MCF 10A (cell line): ENCODE measurements at places on chromosomes 5 and 9. TPM values are rescaled to one million over a fixed set of nuclear protein-coding genes. Genes with fewer than 3 reads are reported as not detected.

Gene ABO
- total RNA-seq = not detected in 2 replicates

Gene ENTPD2
- total RNA-seq = 13.4 and 31.5 TPM in 2 replicates

Gene SPATA31A3
- total RNA-seq = not detected in 2 replicates

Gene TMEM174
- not detected in 2 replicates for total RNA-seq

Gene ITGA1
- total RNA-seq = 5.3 and 7.7 TPM in 2 replicates

Gene PHYHD1
- total RNA-seq = 0.70 and 2.0 TPM in 2 replicates

Gene FOXD4L6
- 0.30 and 0.69 TPM in 2 replicates for total RNA-seq

Gene ZFP2
- total RNA-seq = 0.49 and 0.54 TPM in 2 replicates

Gene PPP1R26
- total RNA-seq = 19.1 and 21.7 TPM in 2 replicates

Gene FOXD4
- total RNA-seq = 2.1 and 2.4 TPM in 2 replicates

Gene CDH6
- not detected in 2 replicates for total RNA-seq

Gene ANKRD18A
- 42.0 and 46.0 TPM in 2 replicates for total RNA-seq

Gene ENTPD8
- not detected in 2 replicates for total RNA-seq

Gene CER1
- not detected in 2 replicates for total RNA-seq

Gene CMBL
- total RNA-seq = 17.6 and 24.9 TPM in 2 replicates
